WTC11 (cell line): ENCODE measurements at places on chromosomes 1 and 21.

DNA sequence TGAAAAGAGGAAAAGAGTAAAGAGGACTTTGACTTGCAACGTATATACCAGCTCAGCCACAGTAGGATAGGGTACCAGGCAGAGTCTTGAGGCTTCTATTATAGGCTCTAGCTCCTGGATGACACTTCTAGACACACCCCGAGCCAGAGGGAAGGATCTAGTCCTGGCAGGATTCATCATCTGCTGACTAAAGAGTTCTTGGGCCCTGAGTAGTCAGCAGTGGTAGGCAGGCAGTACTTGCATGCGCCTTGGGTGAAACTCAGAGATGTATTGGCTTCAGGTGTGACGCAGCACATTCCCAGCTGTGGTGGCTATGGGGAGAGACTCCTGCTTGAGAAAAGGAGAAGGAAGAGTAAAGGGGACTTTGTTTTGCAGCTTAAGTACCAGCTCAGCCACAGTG lies 162.3 kb upstream of the APP start:
- no peak for DNase-seq

DNA sequence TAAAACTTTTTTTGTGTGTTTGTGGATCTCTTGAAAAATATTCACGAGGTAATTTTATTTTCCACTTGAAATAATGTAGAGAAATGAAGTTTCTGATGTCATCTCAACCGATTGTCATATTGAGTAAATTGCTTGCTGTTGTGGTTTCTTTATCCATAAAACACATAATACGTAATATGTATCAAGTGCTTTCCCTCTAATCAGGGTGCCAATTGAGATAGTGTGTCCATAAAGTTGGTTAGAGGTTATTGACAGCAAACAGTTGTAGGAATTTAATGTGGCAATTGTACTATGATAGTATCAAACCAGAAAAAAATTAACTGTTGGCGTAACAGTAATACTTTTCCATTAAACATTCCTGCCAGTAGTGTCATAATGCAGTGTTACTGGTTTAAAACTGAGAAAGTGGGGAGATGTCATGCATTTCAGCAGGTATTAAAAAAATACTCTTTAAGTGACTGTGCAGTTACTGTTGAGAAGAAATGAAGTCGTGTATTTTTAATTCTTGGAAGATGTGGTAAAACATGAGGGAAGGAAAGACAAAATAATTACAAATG lies 38.3 kb downstream of the USP25 start:
- DNase-seq, result no peak

- no peak for DNase-seq
These were observed 23.5 kb downstream of the RNASEL start for GRCh38 chr1:182565537-182565936.

DNA sequence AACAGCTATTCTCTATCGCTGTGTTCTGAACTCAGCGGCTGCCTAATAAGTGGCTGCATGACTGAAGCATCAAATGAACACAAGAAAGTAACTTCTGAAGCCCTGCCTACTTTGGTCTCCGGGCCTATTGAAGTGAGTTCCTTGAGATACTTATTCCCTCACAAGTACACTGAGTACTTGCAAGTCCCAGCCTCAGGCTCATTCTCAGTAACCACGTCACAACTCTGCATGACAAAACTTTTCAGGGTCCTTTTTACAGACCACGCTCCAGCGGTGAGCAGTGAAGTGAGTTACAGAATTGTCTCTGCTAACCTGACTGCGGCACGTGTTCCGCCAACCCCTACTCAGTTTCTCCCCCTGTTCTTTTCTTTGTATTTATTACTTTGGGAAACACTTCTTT lies 1342.7 kb upstream of the ADGRL4 start:
- DNase-seq, result peak; percentile 11

DNA sequence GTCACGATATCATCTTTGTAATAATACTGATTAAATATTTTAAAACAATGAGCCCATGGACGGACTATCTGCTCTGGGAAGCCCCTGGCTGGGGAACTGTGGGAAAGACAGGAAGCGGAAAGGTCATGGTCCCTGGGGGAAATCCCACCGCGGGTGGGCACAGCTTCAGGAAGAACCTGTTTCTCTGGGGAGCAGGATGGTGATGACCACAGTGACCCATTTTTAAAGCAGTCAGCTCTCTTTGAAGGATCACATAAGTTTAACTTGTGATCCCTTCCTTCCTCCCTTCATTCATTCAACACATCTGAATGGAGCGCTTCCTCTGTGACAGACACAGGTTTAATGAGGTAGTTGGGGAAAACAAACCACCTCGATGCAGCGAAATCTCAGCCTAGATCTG lies 73.0 kb downstream of the DHRS3 start:
- no peak for DNase-seq

GRCh38 chr1:78540048-78540447 lies 49.3 kb downstream of the PTGFR start:
- DNase-seq, result no peak
